ENCODE measurements at places on chromosomes 2 and 18.

- DNase-seq, result no peak
Observed at GRCh38 chr2:117071556-117072102, 742.9 kb upstream of the DDX18 start.

DNA sequence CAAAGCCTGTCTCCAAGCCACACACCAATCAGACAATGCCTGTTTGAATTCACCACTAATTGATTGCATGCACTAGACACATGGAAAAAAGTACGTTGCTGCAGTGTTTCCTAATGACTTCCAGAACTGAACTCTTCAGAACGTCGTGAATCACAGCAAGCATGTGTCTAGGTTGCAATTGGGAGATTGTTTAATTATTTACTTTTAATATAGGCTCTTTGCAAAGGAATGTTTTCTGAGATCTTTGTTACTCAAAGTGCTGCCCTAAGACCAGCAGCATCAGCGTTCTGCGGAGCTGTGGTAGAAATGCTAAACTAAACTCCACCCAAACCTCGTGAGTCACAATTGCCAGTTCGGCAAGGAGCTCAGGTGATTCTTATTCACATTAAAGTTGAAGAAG lies 52.7 kb upstream of the CCDC68 start:
- DNase-seq, result no peak

- DNase-seq, result no peak
Observed at GRCh38 chr2:112093216-112093615, 38.1 kb downstream of the TMEM87B start.

GRCh38 chr18:6495536-6495935 lies 80.8 kb upstream of the L3MBTL4 start:
- no peak for DNase-seq

DNA sequence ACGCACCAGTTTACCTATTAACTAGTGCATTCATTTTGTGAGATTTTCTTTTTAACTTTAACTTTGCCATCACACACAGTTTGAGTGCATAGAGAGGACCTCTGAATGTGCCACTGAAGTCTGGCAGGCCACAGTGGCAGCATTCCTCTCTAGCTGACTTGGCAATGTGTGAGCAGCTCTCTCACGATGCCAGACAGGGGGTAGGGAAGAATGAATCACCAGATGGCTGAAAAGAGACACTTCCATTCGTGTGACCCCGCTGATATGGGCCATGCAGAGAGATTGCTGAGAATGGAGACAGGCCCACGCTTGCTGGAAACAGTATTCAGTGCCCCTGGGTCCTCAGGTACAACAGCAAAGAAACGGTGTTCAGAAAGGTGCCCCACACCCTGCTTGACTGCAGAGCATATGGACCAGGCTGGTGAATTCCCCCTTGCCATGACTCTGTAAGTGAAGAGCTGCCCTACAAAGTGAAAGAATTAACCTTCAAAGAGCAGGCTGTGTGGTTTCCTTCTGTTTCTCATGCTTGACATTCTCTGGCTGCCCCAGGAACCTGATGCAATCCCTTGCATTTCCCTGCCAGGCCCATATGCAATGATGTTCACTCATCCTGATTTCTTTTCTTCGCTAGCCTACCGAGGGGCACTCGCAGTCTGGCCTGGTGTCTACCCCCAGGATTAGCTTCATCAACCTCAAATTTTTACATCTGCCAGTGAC lies 236.1 kb downstream of the CDH20 start:
- DNase-seq, result no peak

DNA sequence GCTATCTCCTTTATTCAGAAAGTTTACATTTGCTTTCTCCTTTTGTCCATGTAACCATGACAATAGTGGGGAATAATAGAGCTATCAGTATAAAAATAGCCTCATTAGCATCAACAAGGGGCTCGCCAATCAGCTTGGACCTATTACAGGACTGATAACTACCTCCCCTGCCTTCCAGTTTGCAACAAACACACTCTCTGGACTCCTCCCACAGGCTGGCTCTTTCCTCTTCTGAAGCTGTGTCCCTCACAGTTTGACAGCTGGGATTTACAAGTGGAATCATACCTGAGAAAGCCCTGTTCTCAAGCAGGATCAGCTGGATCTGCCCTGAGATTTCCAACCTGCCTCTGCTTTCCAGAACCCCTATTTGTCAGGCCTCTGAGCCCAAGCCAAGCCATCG lies 162.5 kb downstream of the GRB14 start:
- DNase-seq, result no peak

- no peak for DNase-seq
Observed at GRCh38 chr2:38129481-38129880, 53.5 kb upstream of the CYP1B1 start.

GRCh38 chr2:68762665-68763064 lies 28.1 kb downstream of the ARHGAP25 start:
- no peak for DNase-seq

DNA sequence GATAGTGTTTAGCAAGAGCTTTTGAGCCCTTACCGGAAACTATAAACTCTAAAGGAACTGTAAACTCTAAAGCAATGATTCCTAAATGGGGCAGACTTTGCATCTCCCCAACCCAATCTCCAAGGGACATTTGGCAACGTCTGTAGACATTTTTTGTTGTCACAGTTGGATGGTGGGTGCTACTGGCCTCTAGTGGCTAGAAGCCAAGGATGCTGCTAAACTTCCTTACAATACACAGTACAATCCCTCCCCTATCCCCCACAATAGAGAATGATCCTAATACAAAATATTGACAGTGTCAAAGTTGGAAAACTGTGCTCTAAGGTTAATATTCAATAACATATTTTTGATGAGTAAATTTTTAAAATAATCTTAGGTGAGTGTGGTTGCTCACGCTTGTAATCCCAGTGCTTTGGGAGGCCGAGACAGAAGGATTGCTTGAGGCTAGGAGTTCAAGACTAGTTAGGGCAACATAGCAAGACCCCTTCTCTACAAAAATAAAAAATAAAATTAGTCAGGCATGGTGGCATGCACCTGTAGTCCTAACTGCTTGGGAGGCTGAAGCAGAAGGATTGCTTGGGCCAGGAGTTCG lies 66.7 kb downstream of the PTPN4 start:
- peak; percentile 38 for DNase-seq

GRCh38 chr2:20642055-20642971 lies 8.6 kb downstream of the HS1BP3 start:
- DNase-seq, result peak; percentile 76

DNA sequence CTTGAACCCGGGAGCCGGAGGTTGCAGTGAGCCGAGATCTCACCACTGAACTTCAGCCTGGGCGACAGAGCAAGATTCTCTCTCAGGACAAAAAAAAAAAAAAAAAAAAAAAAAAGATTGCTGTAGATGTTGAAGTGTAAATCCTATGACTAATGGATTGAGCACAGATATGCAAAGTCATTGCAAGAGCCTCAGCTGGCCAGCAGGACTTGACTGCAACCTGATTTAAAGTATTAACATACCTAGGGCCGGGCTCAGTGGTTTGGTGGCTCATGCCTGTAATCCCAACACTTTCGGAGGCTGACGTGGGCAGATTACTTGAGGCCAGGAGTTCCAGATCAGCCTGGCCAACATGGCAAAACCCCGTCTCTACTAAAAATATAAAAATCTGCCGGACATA lies 103.4 kb upstream of the MSH2 start:
- DNase-seq, result no peak

- DNase-seq, result no peak
Observed at GRCh38 chr2:43616967-43617680, 19.9 kb upstream of the PLEKHH2 start.

DNA sequence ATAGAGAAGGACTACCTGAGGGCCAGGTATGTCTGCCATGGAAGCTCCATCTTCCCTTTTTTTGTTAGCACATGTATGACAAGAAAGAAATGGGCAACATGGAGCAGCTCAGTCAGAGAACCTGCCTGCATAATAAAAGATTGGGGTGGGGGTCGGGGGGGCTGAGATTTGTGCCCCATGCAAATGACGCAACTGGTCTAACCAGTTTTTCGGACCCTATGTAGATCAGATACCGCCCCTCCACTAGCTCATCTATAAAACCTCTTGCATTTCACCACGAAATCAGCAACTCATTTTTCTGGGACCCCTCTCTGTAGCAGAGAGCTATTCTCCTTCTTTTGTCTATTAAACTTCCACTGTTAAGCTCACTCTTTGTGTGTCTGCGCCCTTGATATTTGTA lies 657.2 kb downstream of the ERBB4 start:
- DNase-seq, result no peak

GRCh38 chr18:5167831-5168230 lies 29.2 kb downstream of the AKAIN1 start:
- DNase-seq, result no peak

DNA sequence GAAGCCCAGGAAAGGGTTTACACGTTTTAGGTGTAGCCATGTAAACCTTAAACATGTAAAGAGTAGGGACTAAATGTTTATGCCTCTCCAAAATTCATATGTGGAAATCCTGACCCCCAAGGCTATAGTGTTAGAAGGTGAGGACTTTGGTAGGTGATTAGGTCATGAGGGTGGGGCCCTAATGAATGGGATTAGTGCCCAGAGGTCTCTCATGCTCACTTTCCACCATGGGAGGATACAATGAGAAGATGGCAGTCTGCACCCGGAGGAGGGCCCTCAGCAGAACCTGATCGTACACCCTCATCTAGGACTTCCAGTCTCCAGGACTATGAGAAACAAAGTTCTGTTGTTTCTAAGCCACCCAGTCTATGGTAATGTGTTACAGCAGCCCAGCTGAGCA lies 119.6 kb downstream of the TMEM163 start:
- DNase-seq, result no peak

DNA sequence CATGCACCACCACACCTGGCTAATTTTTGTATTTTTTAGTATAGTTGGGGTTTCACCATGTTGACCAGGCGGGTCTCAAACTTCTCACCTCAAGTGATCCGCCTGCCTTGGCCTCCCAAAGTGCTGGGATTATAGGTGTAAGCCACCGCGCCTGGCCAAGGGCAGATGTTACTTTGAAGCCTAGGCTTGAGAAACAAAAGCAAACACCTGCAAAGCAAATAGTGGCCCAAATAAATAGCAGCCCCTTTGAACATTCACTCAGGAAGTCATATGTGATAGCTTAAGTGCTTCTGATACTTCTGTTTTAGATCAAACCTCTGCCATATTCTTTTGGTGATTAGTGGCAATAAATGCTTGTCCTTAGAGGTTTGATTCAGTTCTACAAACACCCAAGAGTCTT lies 404.5 kb upstream of the SMIM21 start:
- DNase-seq, result no peak
